ENCODE measurements at places on chromosomes 4 and X.

- peak; percentile 71 for DNase-seq
Measured at GRCh38 chr4:87521757-87522374, 7.3 kb downstream of the SPARCL1 start.

DNA sequence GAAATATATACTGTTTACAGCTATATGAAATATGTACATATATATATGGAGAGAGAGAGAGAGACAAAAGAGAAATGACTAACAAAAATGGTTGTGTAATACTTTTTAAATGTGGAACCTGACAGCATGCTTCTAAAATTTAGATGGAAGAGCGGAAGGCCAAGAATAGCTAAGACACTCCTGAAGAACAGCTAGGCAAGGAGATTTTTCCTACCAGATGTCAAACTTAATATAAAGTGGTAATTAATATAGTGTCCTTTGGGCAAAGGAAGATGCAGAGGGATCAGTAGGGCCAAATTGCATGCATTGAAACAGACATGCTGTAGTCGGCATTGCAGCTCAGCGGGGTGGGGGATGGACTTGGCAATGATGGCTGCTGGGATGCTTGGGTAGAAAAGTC lies 45.2 kb downstream of the ADD1 start:
- DNase-seq: no peak

- no peak for DNase-seq
Measured at GRCh38 chr4:87390551-87390890, 467 bp downstream of the HSD17B11 start.

GRCh38 chr4:128311659-128312403 lies 24.2 kb upstream of the PGRMC2 start:
- peak; percentile 72 for DNase-seq

DNA sequence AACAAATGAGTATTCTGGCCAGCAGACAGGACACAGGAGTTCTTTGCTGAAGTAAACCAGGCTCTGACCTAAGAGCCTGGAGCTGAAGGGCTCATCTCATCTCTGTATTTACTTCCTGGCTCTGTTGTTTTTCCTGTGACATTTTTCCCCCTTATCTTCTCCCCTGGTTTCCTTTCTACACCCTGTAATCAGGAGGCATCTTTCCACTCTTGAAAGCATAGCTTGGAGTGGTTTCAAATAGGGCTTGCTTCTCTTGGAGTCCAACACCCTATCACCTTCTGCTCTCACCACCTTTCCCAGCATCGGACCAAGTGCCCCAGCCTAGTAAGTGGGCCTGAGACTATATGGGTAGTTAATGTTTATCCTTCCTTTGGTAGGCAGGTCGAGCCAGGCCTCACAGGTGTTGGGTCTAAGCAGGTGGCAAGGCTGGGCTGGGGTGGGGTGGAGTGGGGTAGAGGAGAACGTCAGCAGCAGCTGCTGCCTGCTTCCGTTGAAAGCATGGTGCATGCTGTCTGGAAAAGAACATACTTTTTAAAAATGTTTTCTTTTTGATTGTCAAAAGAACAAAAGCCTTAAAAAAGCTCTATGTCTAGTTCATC lies 1.2 kb downstream of the DRP2 start:
- no peak for DNase-seq

GRCh38 chrX:10781847-10782530 lies 161.6 kb upstream of the MID1 start:
- DNase-seq: peak; percentile 59

DNA sequence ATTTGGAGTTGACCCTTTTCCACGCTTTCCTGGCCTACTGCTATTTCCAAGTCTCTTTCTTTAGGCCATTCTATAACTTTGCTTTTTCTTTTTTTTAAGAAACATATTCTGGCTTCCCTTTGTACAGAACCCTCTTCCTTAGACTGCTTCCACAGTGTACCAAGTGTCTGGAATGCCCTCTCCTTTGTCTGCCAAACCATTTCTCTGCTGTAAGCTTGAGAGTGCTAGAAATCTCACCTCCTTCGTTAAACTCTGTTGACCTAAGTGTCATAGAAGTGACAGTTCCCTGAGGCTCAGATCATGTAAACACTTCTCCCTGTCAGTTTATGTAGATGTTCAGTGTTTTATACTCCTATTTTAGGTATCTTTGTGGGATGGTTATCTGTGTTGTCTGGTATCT lies 108.4 kb downstream of the EDA start:
- DNase-seq: no peak

DNA sequence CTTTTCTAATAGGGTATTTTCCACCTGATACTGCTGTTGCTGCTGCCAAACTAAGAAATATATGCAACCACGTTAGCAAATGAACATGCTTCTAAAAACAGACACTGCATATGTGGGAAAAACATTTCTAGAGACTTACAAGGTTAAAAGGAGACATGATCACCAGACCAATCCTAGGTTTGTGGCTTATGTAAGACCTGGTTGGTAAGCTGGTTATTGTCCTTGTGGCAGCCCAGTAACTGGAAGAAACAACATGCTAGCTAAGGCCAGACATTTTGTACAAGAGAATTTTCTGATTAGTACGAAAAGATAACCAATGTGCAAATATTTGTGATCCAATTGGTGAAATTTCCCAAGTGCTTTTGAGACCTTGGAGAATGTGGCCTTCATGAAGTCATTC lies 112.0 kb downstream of the AFF2 start:
- no peak for DNase-seq

- no peak for DNase-seq
Measured at GRCh38 chr4:37000281-37000680, 244.3 kb upstream of the NWD2 start.

DNA sequence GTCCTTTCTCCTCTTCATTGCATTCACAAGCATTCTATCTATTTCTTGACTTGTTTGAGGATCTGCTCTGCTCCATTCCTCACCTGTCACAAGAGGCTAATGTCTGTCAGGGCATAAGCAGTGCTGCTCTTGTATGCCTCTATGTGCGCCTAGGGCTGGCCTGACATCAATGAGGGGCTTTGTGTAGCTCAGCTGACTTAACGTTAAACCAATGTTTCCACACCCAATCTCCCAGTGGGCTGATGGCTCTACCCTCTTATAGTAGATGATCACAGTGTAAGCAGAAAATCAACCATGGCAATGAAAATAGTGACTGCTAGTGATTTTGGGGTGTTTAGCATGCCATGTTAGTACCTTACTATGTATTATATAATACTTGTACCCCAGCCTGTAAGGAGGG lies 139.0 kb downstream of the UNC5C start:
- no peak for DNase-seq
